ENCODE measurements at places on chromosomes 2 and 18. TPM values are rescaled to one million over a fixed set of nuclear protein-coding genes. Genes with fewer than 3 reads are reported as not detected.

- DNase-seq = no peak
Measured at GRCh38 chr2:65021709-65022108, 32.5 kb downstream of the SLC1A4 start.

DNA sequence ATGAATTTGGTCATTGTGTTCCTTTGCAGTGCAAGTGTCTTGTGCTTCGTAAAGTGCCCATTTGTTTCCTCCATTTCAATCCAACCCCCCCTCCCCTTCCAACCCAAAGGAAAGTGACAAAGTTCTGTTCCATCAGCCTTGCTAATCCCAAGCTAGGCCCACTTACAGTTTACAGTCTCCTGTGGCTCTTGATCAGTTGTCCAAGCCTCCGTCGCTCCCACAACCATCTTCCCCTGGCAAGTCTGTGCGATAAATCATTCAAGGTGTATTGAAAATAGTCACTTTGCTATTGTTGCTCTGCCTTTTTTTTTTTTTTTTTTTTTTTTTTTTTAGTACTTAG, 6.5 kb downstream of the POU3F3 start:
- DNase-seq = no peak

DNA sequence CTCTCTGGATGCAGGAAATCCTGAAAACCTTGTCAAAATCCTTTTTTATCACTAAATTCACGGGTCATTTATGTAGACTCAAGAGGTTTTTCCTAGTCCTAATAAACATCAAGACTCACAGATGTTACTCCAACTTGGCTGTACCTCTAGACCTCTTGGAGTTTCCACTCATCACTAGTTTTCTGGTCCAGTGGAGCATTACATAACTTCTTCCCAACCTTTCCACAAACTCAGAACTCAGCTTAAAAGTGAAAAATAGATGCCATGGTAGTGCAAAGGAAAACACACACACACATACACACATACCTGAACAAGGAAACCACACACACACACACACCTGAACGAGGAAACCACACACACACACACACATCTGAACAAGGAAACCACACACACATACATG, 807.2 kb downstream of the LRP1B start:
- no peak for DNase-seq

GRCh38 chr2:158667586-158667985, 127.5 kb upstream of the DAPL1 start:
- no peak for DNase-seq

CCDC138 gene
- total RNA-seq = 12.1 TPM
